ENCODE measurements at places on chromosomes 6 and 20.
A peak's percentile ranks its signal among the peaks of the same experiment; 100 is the strongest.

GRCh38 chr6:18088419-18089296 lies 33.8 kb downstream of the NHLRC1 start:
- DNase-seq, result no peak

- DNase-seq, result no peak
These were observed 10.0 kb downstream of the SNX5 start for GRCh38 chr20:17958373-17959256.

DNA sequence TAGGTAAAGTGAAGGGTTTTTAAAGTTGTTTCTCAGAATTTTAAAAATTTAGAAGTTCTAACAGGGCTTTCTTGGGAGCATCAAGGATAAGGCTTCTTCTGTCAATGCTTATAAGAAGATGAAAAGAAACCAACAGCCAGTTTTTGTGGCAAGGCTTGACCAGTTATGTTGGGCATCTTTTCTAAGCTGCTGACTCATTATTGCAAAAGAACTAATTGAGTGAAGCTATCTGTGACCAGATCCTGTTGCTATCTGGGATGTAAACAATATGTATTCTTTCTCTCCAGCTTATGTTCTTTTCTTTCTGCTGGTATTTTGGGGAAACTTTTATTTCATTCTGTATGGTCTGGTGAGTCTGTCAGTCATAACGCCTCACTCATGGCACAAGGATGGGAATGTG lies 643.8 kb downstream of the HDGFL1 start:
- DNase-seq, result no peak

- no peak for DNase-seq
These were observed 83.6 kb upstream of the EXOC2 start for GRCh38 chr6:776528-776931.

DNA sequence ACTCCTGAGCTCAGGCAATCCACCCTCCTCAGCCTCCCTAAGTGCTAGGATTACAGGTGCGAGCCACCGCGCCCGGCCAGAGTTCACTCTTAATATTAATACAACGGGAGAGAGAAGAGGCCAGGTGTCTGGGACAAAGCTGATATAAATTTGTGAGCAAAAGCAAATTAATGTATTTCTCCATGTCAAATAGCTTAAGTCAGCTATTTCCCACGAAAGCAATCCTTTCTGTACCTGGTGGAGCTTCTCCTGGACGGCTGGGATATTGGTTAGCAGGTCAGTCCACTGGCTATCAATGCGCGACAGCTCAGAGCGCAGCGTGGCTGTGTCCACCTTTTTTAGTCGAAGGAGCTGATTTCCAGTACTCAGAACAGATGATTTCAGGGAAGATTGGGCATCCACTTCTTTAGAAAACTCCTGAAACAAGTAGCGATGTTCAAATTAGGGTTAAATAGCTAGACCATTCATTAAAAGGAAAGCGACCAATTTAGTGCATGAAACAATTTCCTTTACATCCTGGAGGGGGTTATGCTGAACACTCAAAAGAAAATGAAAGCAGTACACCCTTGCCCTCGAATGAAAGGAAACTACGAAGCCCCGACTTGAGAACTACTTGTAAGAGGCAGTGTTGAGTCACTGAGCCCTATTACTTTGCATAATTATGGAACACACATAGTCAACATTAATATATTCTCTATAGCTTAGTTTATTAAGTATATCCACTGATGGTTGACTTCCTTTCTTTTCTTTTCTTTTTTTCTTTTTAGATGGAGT lies 403.4 kb downstream of the SYNE1 start:
- no peak for DNase-seq

GRCh38 chr6:69696273-69696672 lies 100.5 kb downstream of the LMBRD1 start:
- no peak for DNase-seq

- DNase-seq, result no peak
These were observed 189.6 kb downstream of the ADAT2 start for GRCh38 chr6:143260857-143261256.

- no peak for DNase-seq
These were observed 199.4 kb upstream of the ZNF184 start for GRCh38 chr6:27672113-27672799.

GRCh38 chr6:47130086-47130485 lies 88.0 kb upstream of the ADGRF1 start:
- DNase-seq, result no peak

DNA sequence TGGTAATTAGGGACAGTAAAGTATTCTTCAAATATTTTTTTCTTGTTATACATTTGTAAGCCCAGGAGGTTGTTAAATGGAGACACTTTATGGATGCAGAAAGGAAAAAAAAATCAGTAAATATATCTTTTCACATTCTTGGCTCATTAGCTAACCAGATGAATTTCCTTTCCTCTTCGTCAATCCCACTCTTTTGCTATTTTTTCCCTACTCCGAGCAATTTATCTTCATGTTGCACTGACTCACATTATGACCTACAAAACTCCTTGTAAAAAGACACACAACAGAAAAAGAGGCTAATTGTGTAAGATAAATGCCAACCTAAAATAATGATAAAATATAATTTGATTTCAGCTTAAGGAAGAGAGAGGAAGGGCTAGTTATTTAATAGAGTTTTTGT lies 472.9 kb upstream of the ZNF337 start:
- DNase-seq, result no peak

DNA sequence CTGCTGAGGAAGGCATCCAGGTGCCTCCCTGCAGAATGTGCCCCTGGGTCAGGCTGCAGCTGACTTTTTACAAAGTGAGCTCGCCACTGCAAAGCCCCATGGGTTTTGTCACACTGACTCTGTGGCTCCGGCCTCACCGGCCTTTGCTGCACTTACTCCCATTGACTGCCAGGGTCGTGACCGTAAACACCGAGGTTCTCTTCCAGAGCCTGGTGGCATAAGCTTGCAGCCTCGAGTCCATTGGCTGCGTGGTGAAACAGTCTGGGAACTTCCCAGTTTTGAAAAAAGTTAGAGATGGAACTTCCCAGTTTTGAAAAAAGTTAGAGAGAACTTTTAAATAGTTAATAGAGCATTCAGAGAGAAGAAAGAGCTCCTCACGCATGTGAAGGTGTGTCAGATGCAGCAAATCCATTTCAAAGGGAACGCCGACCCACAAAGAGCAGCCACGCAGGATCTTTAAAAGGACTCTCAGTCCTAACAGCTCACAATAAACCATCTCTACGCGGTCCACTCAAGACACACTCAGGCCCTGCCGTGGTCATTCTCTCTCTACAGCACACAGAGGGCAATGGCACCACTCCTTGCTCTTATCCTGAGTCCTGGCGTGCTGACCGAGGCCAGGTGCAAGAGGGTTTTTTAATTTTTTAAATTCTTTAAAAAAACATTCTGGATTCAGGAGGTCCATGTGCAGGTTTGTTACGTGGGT lies 12.8 kb downstream of the RAMACL start:
- DNase-seq, result no peak

DNA sequence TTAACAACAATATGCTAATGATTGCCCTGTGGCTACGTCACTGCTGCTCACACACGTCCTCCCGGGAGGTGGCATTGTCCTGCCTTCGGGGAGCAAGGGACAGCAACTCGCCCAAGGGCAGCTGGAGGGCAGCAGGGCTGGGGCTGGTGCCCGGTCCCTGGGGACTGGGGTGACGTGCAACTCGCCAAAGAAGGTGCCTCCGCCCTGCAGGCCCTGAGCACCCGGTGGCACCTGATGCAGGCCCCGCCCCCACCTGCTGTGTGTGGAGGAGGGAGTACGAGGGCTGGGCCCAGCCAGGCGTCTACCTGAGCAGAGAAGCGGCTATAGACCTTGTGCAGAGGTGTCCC lies 64.8 kb upstream of the SLCO4A1 start:
- peak; percentile 42 for DNase-seq

GRCh38 chr20:21146215-21146614 lies 20.3 kb downstream of the KIZ start:
- no peak for DNase-seq

DNA sequence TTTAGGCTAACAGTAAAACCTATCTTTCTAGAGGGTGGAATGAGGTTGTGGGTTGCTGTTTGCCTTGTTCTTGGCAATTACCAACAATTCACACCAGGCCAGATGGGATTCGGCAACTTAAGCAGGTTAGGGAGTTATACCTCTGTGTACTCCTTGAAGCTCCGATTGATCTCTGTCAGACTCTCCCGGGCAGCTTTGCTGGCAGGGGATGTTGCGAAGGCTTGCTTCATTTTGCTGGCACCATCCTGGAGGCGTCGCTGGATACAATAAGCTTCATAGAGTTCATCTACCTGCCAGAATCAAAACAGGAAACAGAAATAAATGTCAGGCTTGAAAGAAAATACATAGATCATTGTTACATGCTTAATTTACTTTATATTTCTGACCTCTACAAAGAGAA lies 66.4 kb upstream of the ARMH2 start:
- DNase-seq, result no peak

DNA sequence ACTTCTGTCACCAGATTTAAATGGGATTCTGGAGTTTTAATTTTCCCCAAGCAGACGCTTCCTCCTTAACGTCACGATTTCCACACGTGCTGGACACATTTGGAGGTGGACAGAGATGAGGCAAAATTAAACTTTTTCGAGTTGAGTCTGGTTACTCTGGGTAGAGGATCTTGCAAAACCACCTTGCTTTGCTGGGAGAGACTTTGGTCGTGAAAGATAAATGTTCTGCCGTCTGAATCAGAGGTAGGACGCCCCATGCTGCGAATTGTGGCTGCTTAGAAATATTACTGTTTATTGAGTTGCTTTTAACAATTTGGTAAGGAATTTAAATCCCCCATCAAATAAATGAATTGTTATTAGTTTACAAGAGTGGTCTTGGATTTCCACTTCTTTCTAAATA lies 46.8 kb downstream of the CTCFL start:
- no peak for DNase-seq

DNA sequence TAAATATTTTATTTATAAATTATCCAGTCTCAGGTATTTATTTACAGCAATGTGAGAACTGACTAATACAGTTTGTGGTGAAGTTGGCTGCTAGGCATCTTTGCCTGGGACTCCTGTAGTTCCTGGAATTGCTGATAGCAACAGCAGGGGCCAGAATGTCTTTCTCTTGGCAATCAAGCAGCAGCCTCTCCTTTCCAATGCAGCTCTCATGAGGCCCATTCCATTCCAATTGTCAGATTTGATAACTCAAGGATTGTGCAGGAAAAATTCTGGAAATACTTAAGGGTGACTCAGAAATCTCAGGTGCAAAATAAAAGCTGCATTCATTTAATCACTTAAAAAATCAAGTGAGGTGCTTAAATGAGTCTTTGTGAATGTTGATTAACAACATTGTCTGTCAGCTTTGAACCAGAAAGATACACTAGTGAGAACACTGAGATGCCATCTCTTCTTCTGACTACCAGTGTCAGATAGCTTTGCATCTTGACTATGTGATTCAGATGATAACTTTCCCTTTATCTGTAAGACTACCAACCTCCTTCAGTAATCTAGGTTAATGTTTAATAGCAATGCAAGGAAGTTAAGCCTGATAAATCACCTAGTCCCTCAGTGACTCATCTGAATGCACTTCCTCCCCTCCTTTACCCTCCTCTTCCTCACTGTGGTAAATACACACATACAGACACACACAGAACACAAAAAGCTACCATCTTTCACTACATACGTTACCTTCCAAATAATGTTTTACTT lies 32.1 kb upstream of the COL21A1 start:
- no peak for DNase-seq

GRCh38 chr6:89082486-89082891 lies 1.9 kb downstream of the PNRC1 start:
- no peak for DNase-seq

- DNase-seq, result no peak
These were observed 9.0 kb upstream of the BHLHE23 start for GRCh38 chr20:63015662-63016361.

DNA sequence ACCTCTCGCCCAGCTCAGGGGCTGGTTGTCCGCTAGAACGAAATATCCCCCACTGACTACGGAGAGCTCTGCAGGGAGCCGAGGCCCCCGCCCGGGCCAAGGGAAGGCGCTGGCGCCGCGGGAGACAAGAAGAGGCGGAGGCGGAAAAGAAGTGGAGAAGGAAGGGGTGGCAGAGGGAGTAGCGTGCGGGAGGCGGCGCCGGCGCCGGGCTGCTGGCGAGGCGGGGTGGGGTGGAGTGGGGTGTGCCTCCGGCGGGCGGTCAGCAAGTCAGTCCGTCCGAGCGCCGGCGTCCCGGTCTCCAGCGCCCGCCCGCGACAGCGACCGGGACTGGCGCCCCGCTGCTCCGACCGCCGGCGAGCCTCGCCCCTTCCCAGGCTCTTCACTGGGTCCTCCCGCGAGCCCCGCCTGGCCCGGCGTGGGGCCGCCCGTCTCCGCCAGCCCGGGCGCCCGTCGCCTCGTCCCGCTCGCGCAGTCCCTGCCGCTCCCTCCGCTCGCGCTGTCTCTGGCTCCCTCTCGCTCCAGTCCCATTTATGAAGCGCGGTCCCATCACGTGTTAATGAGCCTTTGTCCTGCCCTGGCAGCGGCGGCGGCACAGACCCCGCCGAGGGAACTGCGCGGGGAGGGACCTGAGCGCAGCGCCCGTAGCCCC lies at the start of gene CNR1:
Gene CNR1 (minus strand): TSS at position 504 of the 649 bp plus-strand sequence. CDS start 21,073 bp downstream, outside the sequence.
- peak; percentile 36 for DNase-seq

- no peak for DNase-seq
These were observed 193.0 kb downstream of the GJA10 start for GRCh38 chr6:90087106-90087833.

- no peak for DNase-seq
These were observed 338.0 kb upstream of the KHDRBS2 start for GRCh38 chr6:62623846-62624532.

DNA sequence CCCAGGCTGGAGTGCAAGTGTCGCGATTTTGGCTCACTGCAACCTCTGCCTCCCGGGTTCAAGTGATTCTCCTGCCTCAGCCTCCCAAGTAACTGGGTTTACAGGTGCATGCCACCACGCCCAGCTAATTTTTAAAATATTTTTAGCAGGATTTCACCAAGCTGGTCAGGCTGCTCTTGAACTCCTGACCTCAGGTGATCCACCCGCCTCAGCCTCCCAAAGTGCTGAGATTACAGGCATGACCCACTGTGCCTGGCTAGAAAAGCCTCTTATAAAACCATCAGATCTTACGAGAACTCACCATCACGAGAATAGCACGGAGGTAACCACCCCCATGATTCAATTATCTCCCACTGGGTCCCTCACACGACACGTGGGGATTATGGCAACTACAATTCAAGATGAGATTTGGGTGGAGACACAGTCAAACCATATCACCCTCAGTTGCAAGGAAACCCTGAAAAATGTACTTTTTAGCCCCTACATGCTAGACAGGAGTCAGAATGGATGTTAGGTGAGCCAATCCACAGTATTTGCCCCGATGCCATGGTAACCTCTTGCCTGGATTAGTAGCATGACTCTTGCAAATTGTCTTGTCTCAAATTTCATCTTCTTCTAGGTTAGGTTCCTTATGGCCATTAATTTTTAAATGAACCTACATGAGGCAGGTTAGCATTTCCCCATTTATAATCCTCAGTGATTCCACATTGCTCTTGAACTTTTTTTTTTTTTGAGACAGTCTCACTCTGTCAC lies 17.1 kb upstream of the SASH1 start:
- no peak for DNase-seq

GRCh38 chr20:34293589-34293988 lies 9.6 kb downstream of the AHCY start:
- no peak for DNase-seq

GRCh38 chr20:63692436-63693082 lies 3.9 kb upstream of the TNFRSF6B start:
- no peak for DNase-seq

GRCh38 chr6:56168596-56168995 lies 78.8 kb downstream of the COL21A1 start:
- DNase-seq, result no peak

- DNase-seq, result no peak
These were observed 17.5 kb downstream of the CTCFL start for GRCh38 chr20:57507477-57507876.

All from NCI-H2107 (cell line).